Calu3 (cell line): ENCODE measurements at places on chromosomes 13 and 19. TPM values are rescaled to one million over a fixed set of nuclear protein-coding genes. Genes with fewer than 3 reads are reported as not detected.

KCNN4 gene
- total RNA-seq = 147 and 152 TPM in 2 replicates

DNASE2 gene
- 32.7 and 38.4 TPM in 2 replicates for total RNA-seq

DNA sequence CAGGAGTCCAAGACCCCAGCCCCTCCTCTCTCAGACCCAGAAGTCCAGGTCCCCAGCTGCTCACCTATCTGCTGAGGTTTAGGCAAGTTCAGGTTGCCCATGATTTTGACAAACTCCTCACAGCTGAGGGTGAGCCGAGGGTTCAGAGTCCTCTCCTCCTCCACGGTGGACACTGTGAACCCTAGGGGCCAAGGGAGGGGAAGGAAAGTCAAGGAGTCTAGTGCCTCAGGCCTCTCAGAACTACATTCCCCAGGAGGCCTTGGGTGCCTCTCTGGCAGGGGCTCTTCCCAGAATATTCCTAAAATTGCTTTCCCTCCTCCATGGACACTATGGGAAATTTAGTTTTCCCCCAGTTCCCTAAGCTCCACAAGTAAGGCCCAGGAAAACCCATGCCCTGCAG lies 3.3 kb upstream of the PHLDB3 start:
- H3K27me3 ChIP-seq = no peaks in the 10 kb centered on the region
- no peak overlapping the region for H3K4me3 ChIP-seq
- H3K36me3 ChIP-seq = peaks cover 35% of the 10 kb centered on the region
- peaks cover 21% of the 10 kb centered on the region for H3K4me1 ChIP-seq

DNA sequence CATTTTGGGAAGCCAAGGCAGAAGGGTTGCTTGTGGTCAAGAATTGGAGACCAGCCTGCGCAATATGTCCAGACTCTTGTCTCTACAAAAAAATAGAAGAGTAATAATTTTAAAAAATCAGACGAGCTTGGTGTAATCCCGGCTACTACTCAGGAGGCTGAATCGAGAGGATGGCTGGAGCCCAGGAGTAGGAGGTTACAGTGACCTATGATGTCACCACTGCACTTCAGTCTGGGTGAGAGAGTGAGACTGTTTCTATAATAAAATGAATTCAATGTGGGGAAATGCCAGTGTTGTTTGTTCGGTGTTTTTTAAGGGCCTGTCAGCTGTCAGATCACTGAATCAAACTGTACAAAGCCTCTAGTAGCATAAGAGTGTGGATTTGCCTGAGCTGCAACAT lies 1.2 kb upstream of the FBXL3 start:
- H3K4me1 ChIP-seq = peaks cover 8% of the 10 kb centered on the region
- DNase-seq = no peak
- H3K27ac ChIP-seq = no peak overlapping the region
- no peak overlapping the region for H3K4me3 ChIP-seq
- H3K27me3 ChIP-seq = no peaks in the 10 kb centered on the region

GPR4 gene
- not detected in 2 replicates for total RNA-seq

SOX1 gene
- total RNA-seq = not detected in 2 replicates

DNA sequence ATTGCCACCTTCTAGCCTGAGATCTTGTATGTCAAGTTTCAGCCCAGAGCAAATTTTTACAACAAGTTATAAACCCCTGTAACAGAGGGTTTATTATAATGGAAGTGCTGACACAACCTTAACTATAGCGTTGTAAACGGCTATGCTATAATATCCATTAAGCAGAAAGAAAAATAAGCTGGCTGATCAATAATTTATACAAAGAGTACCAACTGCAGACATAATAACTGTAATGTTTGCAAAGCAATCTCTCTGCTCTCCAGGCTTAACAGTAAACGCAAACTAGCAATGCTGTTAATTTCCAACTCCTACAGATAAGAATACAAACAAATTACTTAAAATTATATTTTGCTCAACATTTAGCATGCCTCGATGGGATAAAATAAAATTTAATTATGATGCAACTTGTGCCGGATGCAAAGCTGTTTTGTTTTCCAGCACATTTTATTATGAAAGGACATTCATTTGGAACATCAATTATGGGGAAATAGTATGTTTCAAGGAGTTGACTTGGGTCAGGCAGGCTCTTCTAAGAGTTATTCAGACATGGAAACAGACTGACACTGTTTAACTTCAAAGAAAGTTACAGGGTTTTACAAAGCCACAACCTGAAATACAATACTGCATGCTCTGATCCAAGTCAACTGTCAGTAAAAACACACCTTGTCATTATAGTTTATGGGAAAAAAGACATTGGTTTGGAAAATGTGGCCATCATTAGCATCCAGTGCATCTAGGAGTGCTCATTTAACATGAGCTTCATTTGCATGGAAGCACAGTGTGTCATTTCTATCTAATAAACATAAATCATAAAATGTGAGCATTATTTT lies 6.6 kb upstream of the DACH1 start:
- no peaks in the 10 kb centered on the region for H3K4me1 ChIP-seq
- H3K4me3 ChIP-seq = no peak overlapping the region
- H3K36me3 ChIP-seq = no peaks in the 10 kb centered on the region
- no peak for DNase-seq
- H3K27ac ChIP-seq = no peak overlapping the region

GRCh38 chr19:45733160-45733810 lies at the start of gene MEIOSIN:
Gene MEIOSIN (plus strand): TSS chr19:45733439. CDS start chr19:45735377, 1,938 bp downstream.
- peaks cover 19% of the 10 kb centered on the region for H3K4me1 ChIP-seq
- peaks cover 22% of the 10 kb centered on the region for H3K36me3 ChIP-seq
- no peak within 1 kb of the TSS for H3K27ac ChIP-seq
- DNase-seq = no peak

CUL4A gene
- 27.3 and 32.1 TPM in 2 replicates for total RNA-seq

ZNF274 gene
- 43.2 and 44.6 TPM in 2 replicates for total RNA-seq

FSD1 gene
- 1.2 and 1.9 TPM in 2 replicates for total RNA-seq

GRCh38 chr13:32409561-32410421 lies 18.1 kb downstream of the N4BP2L1 start:
- H3K4me3 ChIP-seq = no peak overlapping the region
- H3K36me3 ChIP-seq = no peaks in the 10 kb centered on the region
- no peak overlapping the region for H3K27ac ChIP-seq
- no peak for DNase-seq

GRCh38 chr19:13054626-13055212 lies 47.9 kb downstream of the LYL1 start:
- H3K4me1 ChIP-seq = peaks cover 41% of the 10 kb centered on the region
- no peak overlapping the region for H3K27ac ChIP-seq
- peaks cover 6% of the 10 kb centered on the region for H3K36me3 ChIP-seq
- no peaks in the 10 kb centered on the region for H3K27me3 ChIP-seq
- DNase-seq = no peak

DNA sequence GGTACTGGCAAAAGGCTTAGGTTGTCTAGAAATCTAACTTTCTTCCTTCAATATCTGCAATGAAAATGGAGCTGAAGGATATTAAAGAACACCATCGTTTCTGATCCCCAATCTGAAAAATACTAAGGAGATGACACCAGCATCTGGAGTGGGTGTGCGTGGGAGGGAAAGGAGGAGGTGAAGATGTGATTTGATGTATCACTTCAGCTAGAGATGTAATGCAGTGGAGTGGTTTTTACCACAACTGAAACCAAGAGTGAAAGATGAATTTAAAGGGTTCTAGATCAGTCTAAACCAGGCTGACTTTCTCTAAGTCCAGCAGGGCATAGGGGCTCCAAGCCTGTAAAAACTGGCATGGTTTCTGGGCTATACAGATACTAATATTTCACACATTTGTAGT lies 148.4 kb downstream of the AKAP11 start:
- H3K27ac ChIP-seq = no peak overlapping the region
- H3K4me1 ChIP-seq = no peaks in the 10 kb centered on the region
- H3K27me3 ChIP-seq = peaks cover 29% of the 10 kb centered on the region
- no peak for DNase-seq

DDX49 gene
- total RNA-seq = 34.4 and 37.3 TPM in 2 replicates

DNA sequence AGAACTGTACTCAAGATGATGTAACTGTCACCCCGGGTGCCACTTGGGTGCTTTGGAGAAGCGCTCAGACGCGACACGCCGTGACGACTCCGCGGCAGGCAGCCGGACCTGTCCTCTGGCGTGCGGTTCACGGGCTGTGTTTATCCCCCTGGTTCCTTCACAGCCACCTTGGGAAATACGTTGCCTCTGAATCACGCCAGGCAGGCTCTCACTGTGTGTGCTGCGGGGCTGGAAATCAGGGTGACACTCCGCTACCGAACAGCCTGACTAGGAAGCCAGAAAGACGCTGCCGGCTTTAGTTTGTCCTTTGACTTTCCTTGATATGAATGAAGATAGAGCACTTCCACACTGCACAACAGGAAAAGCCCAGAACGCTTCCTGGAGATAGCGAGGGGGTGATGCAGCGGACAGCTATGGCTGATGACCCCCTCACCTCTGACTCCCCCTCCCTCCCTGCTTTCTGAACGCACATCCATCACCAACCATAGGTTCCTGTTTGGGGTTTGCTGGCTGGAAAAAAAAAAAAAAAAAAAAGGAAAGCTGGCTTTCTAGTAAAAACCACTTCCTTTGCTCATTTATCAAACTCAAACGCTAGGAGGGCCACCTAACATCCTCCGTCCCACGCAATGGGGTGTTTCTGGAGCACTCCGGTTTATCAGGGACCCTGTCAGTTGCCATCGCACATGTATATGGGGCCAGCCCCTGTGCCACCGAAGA lies 3.7 kb upstream of the GP6 start:
- H3K4me3 ChIP-seq = no peak overlapping the region
- no peak for DNase-seq
- peaks cover 75% of the 10 kb centered on the region for H3K36me3 ChIP-seq
- no peaks in the 10 kb centered on the region for H3K4me1 ChIP-seq
- no peak overlapping the region for H3K27ac ChIP-seq

DNA sequence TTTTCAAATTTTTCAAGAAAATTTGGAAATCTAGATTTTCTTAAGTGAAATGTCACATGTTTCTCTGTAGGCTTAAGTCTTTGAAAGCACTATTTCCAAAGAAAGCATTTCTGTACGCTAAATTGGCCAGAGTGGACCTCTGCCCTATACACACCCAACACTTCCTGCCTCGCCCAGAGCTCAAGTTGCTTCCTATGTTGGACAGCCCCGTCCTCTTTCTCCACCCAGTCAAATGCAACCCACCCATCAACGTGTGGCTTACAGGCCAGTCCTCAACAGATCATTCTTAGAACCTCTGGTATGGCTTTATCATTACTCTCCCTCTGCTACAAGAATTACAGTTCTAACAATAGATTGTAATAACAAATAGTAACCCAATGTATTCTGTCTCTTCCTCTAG lies 24.2 kb downstream of the KLF12 start:
- no peaks in the 10 kb centered on the region for H3K4me1 ChIP-seq
- no peaks in the 10 kb centered on the region for H3K36me3 ChIP-seq
- no peaks in the 10 kb centered on the region for H3K27me3 ChIP-seq
- no peak overlapping the region for H3K27ac ChIP-seq

DNA sequence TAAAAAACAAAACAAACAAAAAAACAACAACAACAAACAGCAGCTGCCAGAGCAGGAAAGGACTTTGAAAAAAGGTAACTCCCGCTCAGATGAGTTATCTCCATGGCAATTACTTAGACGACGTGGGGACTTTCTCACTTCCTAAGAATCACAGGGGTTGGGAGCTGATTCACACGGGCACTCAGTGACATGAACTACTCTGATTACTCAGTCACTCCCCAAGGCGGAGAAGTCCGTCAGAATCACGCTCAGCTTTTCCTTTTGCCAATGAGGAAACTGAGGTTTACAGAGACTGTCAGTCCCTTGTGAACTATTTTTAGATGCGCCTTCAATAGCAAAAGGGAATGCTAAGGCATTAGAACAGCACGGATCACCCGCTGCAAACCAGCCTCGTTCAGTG lies 32.3 kb upstream of the MATK start:
- no peak overlapping the region for H3K4me3 ChIP-seq
- peaks cover 19% of the 10 kb centered on the region for H3K27me3 ChIP-seq
- H3K4me1 ChIP-seq = no peaks in the 10 kb centered on the region
- no peak overlapping the region for H3K27ac ChIP-seq
- peak; percentile 4 for DNase-seq

- H3K36me3 ChIP-seq = peaks cover 22% of the 10 kb centered on the region
- no peak overlapping the region for H3K27ac ChIP-seq
- no peak overlapping the region for H3K4me3 ChIP-seq
- no peak for DNase-seq
- no peaks in the 10 kb centered on the region for H3K27me3 ChIP-seq
Observed at GRCh38 chr19:6710273-6711077, 10.0 kb downstream of the C3 start.

CATSPERD gene
- not detected in 2 replicates for total RNA-seq

DNA sequence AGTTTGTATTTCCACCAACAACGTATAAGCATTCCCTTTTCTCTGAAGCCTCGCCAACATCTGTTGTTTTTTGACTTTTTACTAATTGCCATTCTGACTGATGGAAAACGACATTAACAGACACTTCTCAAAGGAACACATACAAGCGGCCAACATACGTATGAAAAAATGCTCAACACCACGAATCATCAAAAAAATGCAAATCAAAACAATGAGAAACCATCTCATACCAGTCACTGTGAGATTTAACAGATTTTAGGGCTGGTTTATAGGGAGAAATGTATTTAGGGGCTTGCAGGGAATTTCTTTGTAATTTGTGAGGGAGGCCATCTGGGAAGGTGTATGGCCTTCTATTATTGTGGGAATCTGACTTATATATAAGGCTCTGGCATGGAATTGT lies 2.8 kb upstream of the DZIP1 start:
- H3K27me3 ChIP-seq = no peaks in the 10 kb centered on the region
- no peak overlapping the region for H3K27ac ChIP-seq
- no peak for DNase-seq
- H3K36me3 ChIP-seq = peaks cover 7% of the 10 kb centered on the region

DNA sequence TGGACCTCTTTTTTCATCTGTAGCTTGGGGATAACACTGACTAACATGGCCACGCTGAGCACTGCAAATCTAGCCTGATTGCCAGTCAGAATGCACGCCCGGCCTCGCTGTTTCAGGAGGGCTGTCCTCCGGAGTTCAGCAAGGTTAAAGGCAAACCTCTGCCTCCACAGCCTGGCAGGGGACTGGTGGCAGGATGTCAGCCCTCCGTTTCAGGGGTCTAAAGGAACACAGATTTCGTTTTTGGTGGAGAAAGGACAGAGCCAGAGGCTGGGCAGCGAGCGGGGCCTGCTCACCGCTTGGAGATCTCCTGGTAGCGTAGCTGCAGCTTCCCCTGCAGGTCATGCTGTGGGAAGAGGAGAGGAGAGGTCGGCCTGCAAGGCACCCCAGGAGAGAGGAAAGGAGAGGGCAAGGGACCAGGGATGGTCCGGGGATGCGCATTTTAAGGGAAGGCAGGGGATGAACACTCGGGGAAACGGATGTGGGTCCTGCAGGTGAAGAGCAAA lies 560 bp downstream of the NDUFA7 start:
- no peak for DNase-seq
- peak overlapping the region; percentile 97 for H3K4me3 ChIP-seq
- H3K4me1 ChIP-seq = peaks cover 13% of the 10 kb centered on the region
- no peaks in the 10 kb centered on the region for H3K27me3 ChIP-seq

GRCh38 chr13:105672881-105673280 lies 862.6 kb downstream of the EFNB2 start:
- H3K4me3 ChIP-seq = no peak overlapping the region
- peaks cover 7% of the 10 kb centered on the region for H3K4me1 ChIP-seq
- no peaks in the 10 kb centered on the region for H3K36me3 ChIP-seq
